ENCODE measurements at places on chromosomes 3 and 15. TPM values are rescaled to one million over a fixed set of nuclear protein-coding genes. Genes with fewer than 3 reads are reported as not detected.

GRCh38 chr3:23916152-23916885 lies 471 bp downstream of the NKIRAS1 start:
- no peak for DNase-seq

DNA sequence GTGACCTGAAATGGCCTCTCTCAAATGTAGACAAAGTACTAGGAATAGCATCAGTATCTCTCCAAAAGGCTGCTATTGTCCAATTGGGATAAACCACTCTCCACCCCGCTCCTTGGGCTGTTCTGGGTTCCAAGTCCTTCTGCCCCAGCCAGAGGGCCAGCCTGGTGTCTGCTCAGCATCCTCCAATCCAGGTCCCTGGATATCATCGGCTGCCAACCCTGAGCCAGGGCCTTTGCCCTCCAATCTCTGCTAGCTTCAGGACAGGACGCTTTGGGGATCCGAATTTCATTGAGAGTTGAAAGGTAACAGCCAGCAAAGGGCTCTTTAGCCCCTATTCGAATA lies 119.3 kb upstream of the ADPGK start:
- DNase-seq, result no peak

The ZNF860 gene
- total RNA-seq, result not detected

- DNase-seq, result peak; percentile 83
These were observed 79.6 kb upstream of the SPATA12 start for GRCh38 chr3:56980798-56981390.

DNA sequence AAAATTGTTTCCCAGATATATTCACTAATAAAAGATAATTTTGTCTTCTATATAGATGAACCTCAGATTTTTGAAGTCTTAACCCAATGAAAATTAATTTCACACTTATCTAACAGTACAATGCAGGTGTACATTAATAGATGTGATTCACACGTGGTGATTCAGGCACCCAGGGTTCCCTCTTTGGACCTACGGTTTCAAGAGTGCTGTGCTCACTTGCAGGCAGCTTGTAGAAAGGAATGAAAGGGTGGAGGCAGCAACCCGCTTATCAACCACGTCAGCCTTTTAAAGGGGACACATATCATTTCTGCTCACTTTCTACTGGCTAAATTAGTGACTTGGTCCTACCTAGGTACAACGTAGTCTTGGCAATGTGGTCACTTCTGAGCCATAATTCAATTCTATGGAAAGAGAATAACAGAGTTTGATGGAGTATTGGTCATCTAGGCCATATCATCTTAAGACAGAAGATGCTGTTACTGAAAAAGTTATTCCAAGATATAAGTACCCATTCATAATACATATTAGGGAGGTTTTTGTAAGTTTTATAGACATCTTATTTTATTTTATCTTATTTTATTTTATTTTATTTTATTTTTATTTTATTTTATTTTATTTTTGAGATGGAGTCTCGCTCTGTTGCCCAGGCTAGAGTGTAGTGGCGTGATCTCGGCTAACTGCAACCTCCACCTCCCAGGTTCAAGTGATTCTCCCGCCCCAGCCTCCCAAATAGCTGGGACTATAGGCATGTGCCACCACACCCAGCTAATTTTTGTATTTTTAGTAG lies 37.9 kb downstream of the ACP3 start:
- DNase-seq, result no peak

The LRRC28 gene
- 22.6 TPM for total RNA-seq

The REC114 gene
- not detected for total RNA-seq

GRCh38 chr3:197899833-197900478 lies 50.0 kb upstream of the RPL35A start:
- DNase-seq, result no peak

DNA sequence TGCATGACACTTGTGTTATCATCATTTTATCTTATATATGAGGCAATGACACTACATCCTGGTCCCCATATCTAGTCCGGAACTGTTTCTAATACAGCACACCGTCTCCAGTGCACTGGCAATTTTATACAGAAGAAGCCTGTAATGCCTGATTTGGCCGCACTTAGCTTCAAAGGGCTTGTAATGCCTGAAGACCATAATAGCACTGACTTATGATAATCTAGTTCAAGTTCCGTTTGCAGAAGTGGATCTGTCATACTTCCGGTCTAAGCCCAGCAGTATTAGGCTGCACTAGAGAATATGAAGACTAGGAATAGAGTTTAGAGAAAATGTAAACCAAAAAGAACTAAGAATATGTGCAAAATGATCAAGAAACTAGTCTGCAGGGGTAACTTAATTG lies 1.3 kb downstream of the BNIP2 start:
- DNase-seq, result peak; percentile 43

The RPP25 gene
- 3.8 TPM for total RNA-seq

DNA sequence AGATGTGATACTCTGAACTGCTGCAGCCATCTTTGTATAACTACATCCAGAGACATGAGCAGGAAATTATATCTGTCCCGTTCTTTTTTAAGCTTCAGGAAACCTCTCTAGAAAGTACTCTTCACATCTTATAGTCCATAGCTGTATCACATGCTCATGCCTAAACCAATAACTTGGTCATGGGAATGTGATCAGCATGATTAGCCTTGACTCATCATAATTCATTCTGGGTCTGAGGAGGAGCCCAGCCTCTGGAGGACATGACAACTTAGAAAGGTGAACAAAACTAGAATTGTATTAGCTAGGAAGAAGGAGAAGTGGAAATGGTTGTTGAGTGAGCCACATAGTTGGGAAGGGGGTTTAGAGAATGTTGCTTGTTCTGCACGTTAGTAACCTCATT lies 12.9 kb downstream of the PPM1L start:
- DNase-seq, result no peak

The ERICH6 gene
- not detected for total RNA-seq

GRCh38 chr3:57281715-57282114 lies 10.8 kb downstream of the ASB14 start:
- DNase-seq, result no peak

The P2RY1 gene
- total RNA-seq, result 0.15 TPM

The PEX5L gene
- total RNA-seq, result not detected

GRCh38 chr3:59027607-59028006 lies 22.2 kb downstream of the CFAP20DC start:
- no peak for DNase-seq

The DISP2 gene
- 0.02 TPM for total RNA-seq

- no peak for DNase-seq
These were observed 109.8 kb downstream of the ASB7 start for GRCh38 chr15:100712226-100712625.

DNA sequence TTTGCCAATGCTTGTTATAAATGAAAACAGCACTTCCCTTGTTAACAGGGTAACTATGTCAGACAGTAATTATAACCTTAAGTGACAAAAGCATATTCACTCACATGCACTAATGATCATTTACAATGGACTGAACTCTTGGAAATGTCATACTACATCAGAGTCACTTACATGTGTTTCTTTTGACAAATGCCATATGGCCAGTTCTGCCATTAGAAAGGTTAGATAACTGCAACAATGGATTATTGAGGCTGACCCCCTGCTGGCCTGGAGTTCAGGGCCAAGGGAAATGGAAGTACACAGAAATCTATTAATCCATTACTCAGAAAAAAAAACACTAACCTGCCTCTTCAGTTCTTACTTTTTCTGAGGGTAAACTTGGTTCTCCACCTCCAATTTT lies 313.4 kb downstream of the CNTN3 start:
- no peak for DNase-seq

DNA sequence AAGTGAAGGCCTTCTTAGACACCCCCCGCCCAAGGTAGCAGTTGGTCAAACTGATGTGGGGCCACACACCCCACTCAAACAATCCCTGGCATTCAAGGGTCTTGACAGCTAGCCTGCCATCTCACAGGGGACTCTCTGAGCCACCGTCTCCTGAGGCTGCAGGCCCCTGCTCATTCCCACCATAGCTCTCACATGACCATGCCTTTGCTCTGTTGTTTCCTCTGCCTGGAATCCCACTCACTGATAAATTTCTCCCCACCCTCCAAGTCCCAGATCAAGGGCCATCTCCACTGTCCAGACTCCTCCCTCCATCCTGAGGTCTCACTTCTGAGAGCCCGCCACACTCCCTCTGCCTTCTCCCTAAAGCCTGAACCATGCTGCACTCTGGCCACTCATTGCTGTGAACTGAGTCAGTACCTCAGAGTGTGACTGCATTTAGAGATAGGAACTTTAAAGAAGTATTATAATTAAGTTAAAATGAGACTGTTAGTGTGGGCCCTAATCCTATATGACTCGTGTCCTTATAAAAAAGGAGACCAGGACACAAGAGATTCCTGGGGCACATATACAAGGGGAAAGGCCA lies 10.0 kb downstream of the WNT7A start:
- no peak for DNase-seq

DNA sequence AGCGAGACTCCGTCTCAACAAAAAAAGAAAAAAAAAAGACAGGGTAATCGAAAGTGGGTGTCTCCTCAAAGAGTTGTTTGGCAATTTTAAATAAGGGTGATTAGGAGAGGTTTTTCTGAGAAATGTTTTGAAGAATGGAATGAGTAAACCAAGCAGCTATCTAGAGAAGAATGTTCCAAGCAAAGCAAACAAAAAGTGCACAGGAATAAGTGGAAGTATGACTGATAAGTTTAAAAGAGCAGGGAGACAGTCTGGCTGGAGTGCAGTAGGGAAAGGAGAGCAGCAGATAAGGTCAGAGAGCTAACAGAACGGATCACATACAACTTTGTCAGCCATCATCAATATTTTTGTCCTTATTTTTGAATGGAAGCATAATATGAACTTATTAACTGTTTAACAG lies 853.5 kb downstream of the TUSC7 start:
- no peak for DNase-seq

- no peak for DNase-seq
These were observed 1304.5 kb upstream of the GBE1 start for GRCh38 chr3:83065851-83066460.

The SLC12A8 gene
- 1.00 TPM for total RNA-seq

- DNase-seq, result no peak
These were observed 68.8 kb downstream of the PLOD2 start for GRCh38 chr3:146092230-146092629.

GRCh38 chr15:56454836-56455235 lies 10.1 kb downstream of the MNS1 start:
- DNase-seq, result no peak

The SPTSSB gene
- not detected for total RNA-seq

GRCh38 chr3:154323891-154324738 lies at the start of gene DHX36:
DHX36 (minus strand) TSS chr3:154324487; CDS start chr3:154324416, 71 bp downstream.
- DNase-seq, result peak; percentile 93

Data from activated CD4-positive, alpha-beta memory T cell treated with anti-CD3 and anti-CD28 coated beads for 36 hours (primary cell).